ENCODE measurements at places on chromosomes 1 and 21.

GRCh38 chr1:224274970-224275626 lies 54.9 kb downstream of the NVL start:
- DNase-seq, result no peak

DNA sequence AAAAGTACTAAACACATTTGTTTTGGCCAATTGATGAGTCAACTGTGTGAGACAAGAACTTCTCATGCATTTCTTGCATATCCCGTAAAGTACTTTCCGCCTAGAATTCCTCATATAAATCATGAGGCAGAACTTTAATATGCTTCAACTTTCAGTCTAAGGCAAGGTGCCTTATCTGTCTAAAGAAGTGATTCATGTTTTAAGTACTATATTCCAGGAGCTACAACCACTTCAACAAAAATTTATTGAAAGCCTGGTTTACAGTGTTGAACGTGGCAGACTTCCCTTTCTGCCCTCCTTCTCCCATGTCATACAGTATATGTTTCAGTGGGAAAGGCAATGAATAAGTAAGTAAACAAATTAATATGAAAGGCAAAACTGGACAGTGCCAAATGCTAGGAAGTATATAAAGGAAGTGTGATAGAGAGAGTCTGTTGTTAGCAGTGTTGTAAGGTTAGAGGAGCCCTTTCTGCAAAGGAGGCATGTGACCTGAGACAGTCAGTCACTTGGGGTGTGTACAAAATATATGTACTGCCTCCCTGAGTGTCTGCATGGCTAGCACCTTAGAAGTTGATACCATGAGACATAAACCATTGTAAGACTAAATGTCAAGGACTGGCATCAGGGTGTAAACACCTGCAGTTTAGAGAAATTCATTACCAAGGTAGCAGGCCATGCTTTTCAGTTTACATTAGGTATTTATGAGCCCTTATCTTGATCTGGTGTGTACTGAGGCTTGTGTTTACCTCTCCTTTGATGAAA lies 362.2 kb downstream of the SRGAP2C start:
- no peak for DNase-seq

- no peak for DNase-seq
Observed at GRCh38 chr1:160755911-160756848, 17.1 kb downstream of the SLAMF7 start.

GRCh38 chr21:36804874-36805611 lies 106.1 kb downstream of the SIM2 start:
- no peak for DNase-seq

DNA sequence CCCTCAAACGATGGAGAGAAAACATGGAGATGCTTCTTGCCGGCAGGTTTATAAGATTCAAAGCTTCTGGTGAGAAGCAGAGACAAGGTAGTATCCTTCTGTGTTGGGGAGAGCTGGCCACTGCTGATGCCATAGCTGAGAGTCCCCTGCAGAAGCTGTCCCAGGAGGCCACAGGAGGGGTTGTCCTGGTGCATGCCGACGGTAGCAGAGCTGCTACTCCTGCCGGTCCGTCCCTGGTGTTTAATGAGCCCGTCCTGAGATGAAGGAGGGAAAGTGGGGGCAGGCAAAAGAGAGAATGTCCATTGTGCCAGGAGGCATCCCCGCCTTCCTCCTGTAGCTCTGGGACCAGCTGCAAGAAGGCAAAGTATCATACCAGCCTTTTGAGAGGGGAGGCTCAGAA lies 10.4 kb upstream of the C2CD2 start:
- no peak for DNase-seq

- no peak for DNase-seq
Observed at GRCh38 chr1:184563308-184563707, 176.5 kb downstream of the C1orf21 start.

DNA sequence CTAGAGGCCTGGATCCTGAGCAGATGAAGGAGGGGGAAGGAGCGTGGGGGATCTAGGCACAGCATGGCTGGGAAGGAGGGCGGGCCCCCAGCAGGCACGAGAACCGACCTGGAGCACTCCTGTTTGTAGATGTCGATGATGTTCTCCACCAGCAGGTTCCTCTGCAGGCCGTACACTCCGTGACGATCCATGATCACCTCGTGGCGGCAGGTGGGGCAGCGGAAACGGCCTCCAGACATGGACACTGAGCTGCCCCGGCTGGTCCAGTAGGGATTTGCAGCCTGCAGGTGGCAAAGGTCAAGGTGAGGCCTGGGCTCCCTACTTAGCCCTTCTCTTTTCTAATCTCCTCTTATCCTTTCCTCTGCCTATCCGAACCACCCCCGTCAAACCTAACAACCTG lies 1.3 kb downstream of the TRIM63 start:
- no peak for DNase-seq

DNA sequence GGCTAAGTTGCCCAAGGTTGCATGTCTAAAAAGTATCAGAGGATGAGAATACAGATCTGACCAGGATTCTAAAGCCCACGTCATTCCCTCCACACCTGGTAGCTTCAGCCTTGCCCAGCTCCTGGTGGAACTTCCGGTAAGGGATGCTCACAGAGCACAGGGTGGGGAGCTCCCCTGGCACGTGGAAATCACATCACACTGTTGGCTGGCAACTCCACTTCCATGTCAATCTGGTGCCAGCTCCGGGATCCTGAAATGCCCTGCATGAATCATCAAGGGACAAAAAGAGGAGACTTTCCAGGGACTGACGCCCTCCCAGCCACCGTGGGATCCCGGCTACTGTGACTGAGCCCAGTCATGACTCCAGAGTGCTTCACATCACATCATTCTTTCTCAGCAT lies 12.4 kb upstream of the BCAR3 start:
- DNase-seq, result no peak

- DNase-seq, result no peak
Observed at GRCh38 chr1:56191369-56191768, 388.0 kb downstream of the PLPP3 start.

- DNase-seq, result no peak
Observed at GRCh38 chr1:77954521-77954920, 24.4 kb downstream of the FUBP1 start.

DNA sequence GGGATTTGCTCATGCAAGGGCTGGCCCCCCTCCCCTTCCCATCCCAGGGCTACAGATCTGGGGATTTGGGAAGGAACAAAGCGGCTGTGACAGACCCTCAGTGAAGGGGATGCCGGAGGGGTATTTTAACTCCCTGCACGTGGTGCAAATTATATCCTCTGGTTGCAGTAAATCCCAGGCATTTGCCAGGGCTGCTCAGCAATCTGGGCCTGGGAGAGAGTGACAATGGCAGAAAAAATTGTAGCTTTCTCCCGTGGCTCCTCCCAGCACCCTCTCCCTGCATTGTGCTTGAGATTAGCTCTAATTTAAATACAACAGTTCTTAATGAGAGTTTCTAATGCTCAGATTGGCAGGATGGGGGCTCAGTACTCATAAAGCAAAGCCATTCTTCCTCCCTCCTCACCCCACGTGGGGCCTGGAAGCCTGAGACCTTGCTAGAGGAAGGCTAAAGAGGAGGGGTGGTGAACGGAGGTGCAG lies 129.9 kb upstream of the CD34 start:
- no peak for DNase-seq

- no peak for DNase-seq
Observed at GRCh38 chr1:231093156-231093922, 53.3 kb upstream of the FAM89A start.

DNA sequence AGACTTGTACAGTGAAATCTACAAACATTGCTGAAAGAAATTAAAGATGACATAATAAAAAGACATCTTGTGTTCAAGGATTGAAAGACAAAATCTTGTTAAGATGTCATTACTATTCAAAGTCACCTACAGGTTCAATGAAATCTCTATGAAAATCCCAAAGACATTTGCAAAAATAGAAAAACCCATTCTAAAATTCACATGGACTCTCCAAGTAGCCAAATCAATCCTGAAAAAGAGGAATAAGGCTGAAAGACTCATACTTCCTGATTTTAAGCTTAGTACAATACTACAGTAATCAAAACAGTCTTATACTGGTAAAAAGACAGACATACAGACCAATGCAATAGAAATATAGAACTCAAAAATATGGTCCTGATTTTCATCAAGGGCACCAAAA lies 78.6 kb downstream of the PCSK9 start:
- no peak for DNase-seq

GRCh38 chr1:241598249-241598648 lies 41.9 kb downstream of the CHML start:
- DNase-seq, result no peak

GRCh38 chr1:9196129-9197040 lies 38.2 kb upstream of the H6PD start:
- DNase-seq, result peak; percentile 37

DNA sequence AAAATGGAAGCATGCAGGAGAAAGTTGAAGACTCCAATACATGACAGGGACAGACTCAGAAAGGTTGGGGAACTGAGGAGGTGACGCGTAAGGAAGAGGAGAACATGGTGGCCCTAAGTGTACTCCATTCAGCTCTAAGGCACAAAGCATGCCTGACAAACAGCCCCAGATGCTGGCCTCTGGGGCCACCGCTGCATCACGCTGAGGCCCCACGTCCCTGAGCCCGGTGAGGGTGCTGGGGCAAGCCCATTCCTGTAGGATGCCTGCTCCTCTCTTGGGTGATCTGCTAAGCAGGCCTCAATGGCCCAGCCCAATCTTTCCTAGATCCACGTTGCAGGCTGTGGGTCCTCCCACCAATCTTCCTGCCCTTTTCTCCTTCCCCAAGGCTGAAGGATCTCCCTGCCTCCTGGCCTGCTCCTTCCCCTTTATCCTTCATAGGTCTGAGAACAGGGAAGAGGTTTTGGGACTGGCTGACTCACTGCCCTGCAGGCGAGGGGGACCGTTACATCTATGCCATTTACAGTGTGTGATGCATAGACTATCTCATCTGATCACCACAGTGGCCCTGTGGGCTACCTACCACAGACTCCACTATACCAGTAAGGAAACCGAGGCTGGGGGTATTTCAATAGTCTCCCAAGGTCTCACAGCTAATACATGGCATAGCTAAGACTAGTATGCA lies 16.8 kb upstream of the NID1 start:
- DNase-seq, result no peak

GRCh38 chr1:15960808-15961207 lies 15.1 kb downstream of the ZBTB17 start:
- DNase-seq, result no peak

DNA sequence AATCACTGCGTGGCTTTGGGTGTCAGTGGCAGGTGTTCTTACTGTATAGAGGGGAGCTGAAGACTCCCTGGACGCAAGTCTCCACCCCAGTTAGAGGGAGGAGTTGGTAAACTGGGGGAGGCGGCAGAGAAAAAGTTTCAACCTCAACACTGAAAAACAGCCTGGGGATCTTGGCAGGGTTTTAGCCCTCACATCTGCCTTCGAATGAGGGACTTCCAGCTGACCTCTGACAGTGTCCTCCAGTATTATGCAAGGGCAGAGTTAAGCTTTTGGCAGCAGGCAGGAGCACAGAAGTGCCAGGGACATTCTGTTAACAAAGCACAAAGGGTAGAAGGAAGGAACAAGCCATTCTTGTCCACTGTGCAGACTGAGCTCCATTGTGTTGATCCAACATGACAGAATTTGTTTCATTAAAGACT lies 41.2 kb upstream of the RAB4A start:
- no peak for DNase-seq

GRCh38 chr1:155080312-155081228 lies 1.9 kb downstream of the EFNA3 start:
- DNase-seq, result no peak

Data from activated T-helper 9 cell treated with anti-CD3 and anti-CD28 coated beads, Interleukin-2, amount 50 U/mL, for 16 hours (primary cell).